DND-41 (cell line): ENCODE measurements at places on chromosomes 11 and 22.

GRCh38 chr11:84857746-84858145 is 769.4 kb downstream of the DLG2 start:
- DNase-seq: no peak

GRCh38 chr22:37983860-37984791 is at the start of gene SOX10:
SOX10 (minus strand) TSS chr22:37984555; CDS start chr22:37983784, 771 bp downstream.
- no peak for DNase-seq

DNA sequence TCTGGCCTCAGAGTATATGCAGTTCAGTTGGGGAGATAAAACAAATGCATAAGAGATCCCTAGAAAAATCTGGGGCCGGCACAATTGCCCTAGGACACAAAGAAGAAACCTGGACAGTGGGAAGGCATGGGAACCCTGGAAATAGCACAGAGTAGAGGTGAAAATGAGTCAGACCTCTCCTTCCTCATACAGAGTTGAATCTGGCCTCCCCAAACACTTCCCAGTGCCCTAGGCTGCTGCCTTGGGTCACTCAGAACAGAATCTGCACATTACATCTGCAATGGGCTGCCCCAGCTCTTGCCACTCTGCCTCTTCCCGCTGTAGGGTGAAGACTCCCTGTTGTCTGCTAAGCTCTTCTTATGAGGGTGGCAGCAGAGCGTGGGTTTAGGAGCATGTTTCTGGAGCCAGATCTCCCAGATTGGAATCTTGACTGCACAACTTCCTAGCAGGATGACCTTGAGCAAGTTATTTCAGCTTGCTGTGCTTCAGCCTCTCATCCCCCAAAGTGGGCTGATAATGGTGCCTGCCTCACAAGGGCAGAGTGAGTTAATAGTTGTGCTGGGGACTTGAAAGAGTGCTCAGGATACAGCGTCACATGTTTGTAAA is 47.1 kb upstream of the NECTIN1 start:
- DNase-seq: no peak

DNA sequence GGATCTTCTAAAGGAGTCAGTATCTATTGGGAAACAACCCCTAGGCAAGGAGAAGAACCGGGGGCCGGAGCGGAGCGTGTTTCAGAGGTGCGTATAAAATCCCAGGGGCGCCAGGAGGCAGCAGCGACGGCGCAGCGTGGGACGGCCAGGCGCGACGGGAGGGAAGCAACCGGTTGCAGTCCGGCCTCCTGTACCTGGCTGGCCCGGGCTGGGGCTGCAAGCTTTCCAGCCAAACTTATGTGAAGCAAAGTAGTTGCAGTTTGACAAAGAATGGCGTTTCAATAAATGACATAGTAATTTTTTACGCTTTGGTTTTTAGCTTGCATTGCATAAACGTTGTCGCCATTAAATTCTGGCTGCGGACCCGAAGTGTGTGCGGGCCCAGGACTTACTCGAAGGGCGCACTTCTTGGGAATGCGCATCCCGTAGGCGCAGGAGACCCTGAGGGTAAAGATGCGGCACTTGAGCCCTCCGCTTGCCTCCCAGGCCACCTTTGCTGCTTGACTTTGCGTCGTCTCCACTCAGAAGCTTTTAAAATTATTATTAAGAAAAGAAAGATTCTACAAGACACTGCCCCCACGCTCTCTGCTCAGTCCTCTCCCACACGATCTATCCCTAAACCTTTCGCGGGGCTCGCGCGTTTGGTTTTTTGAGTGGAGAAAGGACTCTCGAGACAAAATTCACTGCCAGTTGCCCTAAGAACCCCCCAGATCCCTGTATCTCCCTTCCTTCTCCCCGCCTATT is 1.6 kb upstream of the WT1 start:
- no peak for DNase-seq

GRCh38 chr11:12430954-12431595 is 53.7 kb downstream of the PARVA start:
- no peak for DNase-seq

DNA sequence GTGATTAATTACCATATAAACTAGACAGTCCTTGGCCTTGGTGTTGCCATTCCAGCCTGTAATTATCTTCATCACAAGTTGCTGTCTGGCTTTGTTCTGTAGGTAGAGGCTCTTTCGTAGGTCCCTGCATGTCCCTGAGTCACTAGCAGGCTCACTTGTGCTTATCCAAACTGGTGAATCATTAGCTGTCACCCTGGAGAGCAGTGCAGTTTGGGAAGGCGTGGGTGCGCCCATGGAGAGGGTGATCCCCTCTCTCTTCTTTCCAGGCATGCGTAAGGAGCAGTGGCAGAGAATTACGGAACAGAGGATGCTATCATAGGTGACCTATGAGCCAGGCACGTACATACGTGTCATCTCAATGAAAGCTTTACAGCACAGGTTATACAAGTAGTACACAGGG is 11.0 kb upstream of the EHF start:
- DNase-seq: no peak

DNA sequence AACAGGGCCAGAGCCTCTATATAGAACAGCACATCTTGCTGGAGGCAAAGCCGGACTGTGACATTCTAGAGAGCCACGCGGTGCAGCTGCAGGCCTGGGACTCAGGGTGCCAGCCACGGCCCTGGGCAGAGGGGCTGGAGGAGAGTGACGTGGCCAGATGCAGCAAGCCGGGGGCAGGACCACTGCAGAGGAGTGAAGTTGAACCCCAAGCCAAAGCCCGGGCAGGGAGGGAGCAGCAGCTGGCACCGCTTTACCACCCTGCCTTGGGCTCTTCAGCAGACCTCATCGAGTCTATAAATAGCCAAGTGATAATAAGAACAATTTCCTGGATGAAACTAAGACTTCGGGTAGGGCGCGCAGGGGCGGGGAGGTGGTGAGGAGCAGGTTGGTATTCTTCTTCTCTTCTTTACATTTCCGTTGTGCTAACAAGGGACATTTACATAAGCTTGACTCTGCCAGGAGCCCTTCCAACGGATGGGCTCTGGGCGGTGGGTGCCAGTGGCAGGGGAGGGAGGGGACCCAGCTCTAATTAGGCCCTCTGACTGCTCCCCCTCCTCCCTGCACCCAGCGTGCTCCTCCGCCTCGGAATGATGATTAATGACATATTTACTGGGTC is 110.2 kb downstream of the ST3GAL4 start:
- no peak for DNase-seq

DNA sequence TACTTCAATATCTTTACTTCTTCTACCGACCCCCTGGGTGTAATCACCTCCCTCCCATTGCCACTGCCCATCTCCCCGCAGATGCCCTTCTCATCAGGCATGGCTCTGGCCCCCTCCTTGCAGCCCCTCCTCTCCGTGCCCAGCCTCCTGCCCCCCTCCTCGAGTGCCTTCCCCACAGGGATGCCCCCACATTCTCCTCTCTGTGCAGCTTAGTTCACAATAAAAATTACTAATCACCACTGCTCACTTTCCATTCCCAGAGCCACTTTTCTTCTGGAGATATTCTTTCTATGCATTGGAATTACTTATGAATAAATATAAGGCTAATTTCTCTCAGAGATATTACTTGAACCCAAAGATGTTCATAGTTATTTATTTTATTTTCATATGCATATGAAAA is 22.1 kb downstream of the IFITM10 start:
- DNase-seq: no peak

DNA sequence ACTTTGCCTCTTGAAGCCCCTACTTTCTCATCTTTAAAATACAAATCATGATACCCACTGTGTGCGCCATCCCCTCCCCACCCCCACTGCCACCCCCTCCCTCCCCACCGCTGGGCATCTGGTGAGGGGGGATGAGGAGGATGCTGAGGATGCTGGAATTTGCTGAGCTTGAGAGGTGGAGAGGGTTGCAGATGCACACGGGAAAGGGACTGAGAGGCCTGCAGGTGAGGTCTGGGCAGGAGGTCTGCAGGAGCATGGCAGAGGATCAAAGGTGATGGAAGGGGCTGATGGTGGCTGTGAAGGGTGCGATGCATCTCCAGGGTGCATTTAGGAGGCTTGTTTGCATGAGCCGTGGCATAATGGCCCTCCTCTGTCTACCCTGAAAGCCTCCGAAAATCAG is 7.6 kb upstream of the TBC1D22A start:
- DNase-seq: no peak

- no peak for DNase-seq
These were observed 74.1 kb downstream of the PARVB start for GRCh38 chr22:44098021-44098739.

GRCh38 chr11:123196060-123196714 is 1.1 kb upstream of the CLMP start:
- no peak for DNase-seq

DNA sequence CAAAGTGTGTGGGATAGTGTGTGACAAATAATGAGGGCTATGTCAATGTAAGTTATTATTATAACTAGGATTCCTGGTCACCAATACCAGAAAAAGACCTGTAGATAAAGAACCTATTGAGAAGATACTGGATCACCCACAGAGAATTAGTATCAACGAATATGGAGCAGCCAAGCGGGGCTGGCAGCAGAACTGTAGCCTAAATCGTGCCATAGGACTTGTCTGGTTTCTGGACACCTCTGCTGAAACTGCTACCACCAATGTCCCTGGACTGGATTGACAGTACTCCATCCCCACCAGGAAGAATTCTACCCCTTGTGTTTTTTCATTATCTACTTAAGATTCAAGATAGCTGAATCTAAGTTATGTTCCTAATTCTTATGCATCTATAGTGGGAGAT is 30.3 kb upstream of the PAX6 start:
- no peak for DNase-seq

DNA sequence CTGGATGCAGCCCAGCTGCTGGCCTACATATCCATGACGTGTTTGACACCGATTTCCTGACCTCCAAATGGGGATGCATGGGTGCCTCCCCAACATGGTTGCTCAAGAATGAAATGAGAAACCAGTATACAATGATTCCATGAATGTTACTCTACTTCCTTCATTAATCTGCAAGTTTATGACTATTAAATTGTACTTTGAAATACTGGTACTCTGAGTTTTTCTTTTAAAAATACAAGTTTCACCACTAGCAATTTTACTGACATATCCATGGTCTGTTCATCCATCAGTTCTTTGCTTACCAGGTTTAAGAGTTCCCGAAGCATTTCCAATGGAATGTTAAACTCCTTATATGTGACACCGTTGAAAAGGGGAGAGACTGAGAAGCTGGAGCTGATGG is 39.1 kb downstream of the SERPIND1 start:
- DNase-seq: no peak

GRCh38 chr11:79068356-79068755 is 372.5 kb downstream of the TENM4 start:
- DNase-seq: no peak

DNA sequence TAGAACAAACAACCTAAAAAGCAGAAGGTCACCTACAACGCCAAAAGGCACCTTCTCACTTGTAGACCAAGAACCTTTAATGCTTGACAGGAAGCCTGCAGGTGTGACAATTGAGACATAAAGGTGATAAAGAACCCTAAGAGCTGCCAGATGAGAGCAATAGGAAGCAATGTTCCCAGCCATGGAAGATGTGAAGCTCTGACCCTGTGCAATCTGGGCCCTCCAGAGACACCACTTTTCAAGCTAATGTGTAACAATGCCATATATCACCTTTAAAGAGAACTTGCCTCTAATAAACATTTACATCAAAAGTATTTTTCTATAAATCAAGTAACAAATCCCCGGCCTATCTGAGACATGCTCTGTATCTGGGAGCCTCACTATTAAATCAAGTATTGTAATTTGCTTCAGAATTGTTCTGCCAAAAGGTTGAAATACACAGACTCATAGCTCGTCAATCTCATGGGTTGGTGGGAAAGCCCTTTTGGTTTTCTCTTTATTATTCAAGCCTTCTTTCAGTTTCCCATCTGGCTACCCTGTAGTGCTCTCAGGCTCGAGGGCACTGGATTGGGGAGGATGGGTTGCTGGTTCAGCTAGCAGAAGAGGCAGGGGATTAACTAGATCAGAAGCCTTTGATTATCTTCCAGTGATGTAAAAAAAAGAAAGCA is 368.9 kb downstream of the BUD13 start:
- DNase-seq: no peak

GRCh38 chr22:29831186-29831921 is 6.7 kb downstream of the ASCC2 start:
- DNase-seq: no peak

GRCh38 chr11:10382518-10382917 is 72.5 kb upstream of the AMPD3 start:
- DNase-seq: no peak

DNA sequence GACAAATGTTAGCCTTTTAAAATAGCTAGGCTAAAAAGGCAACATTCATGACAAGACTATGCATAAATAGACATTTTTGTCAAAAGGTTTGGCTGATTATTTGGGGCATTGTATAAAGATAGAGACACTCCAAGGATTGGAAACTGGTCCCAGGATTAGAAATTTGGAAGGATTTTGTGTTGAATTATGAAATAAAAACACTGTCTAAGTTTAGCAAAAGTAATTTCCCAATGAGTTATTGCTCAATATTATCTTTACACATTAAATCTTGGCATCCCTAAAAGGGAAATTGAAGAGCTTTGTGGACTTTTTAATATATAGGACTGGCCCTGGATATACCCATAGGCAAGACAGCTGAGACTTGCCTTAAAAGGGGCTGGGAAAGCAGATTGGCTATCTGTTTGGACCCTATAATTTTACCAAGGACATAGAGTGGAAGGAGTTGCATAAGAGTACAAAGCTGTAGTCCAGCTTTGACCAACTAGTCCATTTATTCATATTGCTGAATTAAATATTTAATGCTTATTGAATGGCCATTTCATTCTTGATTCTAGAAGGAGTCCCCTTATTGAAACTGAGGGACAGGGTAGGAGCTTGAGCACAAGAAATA is 382.7 kb downstream of the METTL15 start:
- no peak for DNase-seq

- peak; percentile 23 for DNase-seq
These were observed 857 bp downstream of the ARCN1 start for GRCh38 chr11:118572981-118573550.

DNA sequence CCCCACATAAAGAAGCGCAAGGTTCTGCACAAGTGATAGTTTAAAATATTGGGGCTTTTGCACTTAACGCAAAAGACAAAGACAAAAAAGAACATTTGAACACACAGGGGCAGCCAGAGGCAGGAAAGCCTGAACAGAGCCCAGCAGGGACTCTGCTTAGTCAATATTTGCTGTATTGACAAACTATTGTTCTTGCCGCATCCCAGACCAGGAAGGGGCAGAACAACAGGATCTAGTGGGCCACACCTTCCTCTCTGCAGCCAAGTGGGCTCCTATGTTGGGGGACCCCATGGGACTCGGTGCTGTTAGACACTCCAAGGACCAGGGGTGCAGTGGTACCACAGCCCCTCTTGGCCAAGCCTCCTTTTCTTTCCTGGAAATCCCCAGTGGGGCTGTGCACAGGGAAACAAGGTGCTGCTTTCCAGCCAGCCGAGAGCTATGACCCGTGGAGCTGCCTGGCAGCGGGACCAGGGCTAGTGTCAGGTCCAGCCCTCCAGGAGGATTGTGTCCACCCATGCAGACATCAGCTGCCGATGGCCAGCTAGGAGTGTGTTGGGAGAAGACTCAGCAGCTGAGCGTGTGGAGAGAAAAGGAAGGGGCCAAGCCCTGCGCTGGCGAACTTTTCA is 43.3 kb upstream of the ANO1 start:
- DNase-seq: no peak

GRCh38 chr11:97225794-97226193 is 836.0 kb downstream of the JRKL start:
- DNase-seq: no peak
